ENCODE measurements at places on chromosomes 4 and X. TPM values are rescaled to one million over a fixed set of nuclear protein-coding genes. Genes with fewer than 3 reads are reported as not detected.

GRCh38 chrX:133792198-133792953 lies 193.0 kb downstream of the GPC3 start:
- DNase-seq: peak; percentile 66

GRCh38 chrX:93422693-93423092 lies 250.7 kb downstream of the NAP1L3 start:
- DNase-seq: peak; percentile 1

GRCh38 chrX:154135458-154136229 lies 8.4 kb upstream of the OPN1LW start:
- DNase-seq: no peak

DNA sequence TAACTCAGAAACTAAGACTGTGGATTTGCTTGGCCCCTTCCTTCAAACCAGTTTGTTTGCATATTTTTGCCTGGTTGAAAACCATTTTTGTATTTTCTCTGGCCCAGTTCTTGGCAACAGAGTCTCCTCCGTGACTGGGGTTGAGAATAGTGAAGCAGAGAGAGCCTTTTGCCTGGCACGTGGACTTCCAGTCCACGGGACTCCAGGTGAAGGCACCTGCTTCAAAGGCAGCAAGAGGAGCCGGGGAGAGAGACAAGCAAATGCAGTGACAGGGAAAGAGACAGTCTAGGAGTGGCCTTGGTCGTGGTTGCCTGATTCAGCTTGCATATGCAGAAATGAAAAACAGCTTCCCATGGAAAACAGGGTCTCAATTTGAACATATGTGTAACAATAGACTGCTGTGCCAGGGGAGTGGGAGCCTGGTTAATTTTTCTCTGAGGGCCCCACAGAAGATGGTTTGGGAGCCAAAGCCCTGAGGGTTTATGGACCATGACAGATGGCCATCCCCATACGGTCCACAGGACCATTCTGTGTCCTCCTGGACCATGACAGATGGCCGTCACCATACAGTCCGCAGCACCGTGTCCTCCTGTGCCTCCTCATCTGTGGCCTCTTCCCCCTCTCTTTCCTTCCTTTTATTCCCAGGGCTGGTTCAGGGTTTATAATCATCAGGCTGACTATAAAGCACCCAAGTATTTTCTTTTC lies 272.2 kb upstream of the RASGEF1B start:
- DNase-seq: no peak

DNA sequence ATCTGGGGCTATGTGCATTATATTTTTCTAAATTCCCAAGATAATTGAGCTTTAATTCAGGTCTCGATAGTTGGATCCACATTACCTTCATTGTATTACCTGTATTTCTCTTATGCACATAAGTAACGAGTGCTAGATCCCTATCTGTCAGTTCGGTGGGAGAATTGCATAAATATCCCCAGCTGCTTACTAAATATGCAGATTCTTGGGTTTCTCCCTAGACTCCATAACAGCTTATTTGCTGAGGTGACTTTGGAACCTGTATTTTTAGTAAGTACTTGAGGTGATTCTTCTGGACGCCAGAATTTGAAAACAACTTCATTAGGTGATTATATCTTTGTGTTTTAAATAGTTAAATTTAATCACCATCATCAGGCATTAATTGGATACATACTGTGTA lies 15.0 kb downstream of the UGT8 start:
- no peak for DNase-seq

GRCh38 chrX:30060718-30061117 lies 154.6 kb upstream of the MAGEB2 start:
- peak; percentile 21 for DNase-seq

GRCh38 chr4:3254302-3255131 lies 5.6 kb downstream of the MSANTD1 start:
- no peak for DNase-seq

DNA sequence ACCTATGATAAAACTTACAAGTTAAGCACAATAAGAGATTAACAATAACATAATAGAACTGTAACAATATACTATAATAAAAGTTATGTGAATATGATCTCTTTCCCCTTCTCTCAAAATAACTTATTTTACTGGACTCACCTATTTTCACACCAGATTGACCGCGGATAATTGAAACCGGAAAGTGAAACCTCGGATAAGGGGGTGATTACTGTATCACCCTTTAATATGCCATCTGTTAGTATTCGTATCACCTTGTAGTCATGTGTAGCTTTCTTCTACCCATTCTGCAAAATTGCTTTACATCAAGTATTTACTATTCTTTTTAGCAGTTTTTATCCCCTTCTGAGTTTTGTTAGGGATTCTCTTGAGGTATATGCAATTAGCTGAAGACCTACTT lies 1.8 kb downstream of the SPCS3 start:
- no peak for DNase-seq

Gene SCML2
- 1.7 TPM for total RNA-seq

Gene ASB5
- 0.18 TPM for total RNA-seq

Gene CACNA1F
- total RNA-seq: not detected

Gene TNIP3
- 0.28 TPM for total RNA-seq
